CD4-positive, alpha-beta T cell treated with Interleukin-4 for 1 hour (primary cell): ENCODE measurements at places on chromosomes 4 and X.

- no peak for DNase-seq
Observed at GRCh38 chr4:10454726-10455125, 2.5 kb downstream of the ZNF518B start.

GRCh38 chrX:67587946-67588624, 44.3 kb downstream of the AR start:
- DNase-seq, result no peak

DNA sequence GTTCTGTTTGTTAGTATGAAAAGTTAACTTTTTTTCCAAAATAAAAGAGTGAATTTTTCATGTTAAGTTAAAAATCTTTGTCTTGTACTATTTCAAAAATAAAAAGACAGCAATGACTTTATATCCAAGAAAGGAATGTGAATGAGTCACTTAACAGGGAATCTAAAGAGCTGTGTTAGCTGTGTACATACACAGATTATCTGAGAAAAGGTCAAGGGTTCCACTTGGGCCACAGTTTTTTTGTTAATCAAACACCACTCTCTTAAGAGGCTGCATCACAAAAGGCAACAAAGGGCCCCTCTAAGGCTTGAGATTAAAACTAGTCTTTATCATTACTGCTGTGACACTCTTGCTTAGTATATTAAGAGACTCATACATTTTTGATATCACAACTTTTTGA, 82.1 kb downstream of the FIP1L1 start:
- DNase-seq, result no peak

- no peak for DNase-seq
Observed at GRCh38 chr4:89773805-89774204, 63.2 kb downstream of the SNCA start.

DNA sequence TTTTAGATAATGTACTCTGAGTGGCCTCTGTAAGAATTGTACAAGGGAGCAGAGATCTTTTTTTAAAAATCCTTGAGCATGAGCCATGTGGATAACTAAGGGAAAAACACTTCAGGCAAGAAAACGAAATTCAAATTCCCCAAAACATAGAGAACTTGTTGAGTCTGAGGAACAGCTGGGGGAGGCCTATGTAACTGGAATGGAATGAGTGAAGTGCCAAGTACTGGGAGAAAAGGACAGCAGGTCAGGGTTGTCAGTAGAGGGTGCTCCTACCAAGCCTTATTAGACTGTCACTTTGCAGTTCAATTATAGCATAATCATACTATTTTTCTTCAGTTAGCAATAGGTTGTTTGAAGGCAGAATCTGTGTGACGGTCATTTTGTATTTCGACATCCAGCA, 135.1 kb downstream of the ARHGAP6 start:
- DNase-seq, result no peak

DNA sequence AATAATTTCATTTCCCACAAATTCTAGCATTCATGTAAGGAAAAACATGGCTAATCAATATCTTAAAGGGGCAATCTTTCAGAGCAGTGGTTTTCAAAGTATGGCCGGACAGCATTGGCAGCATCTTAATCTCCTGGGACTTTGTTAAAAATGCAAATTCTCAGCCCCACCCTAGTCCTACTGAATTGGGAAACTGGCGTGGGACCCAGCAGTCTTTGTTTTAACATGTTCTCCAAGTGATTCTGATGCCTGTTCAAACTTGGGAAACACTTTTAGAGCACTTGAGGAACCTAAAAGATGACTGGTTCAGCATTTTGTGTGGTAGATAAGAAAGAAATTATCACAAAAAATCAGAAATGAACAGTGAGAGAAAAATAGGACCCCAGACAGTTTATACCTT, 65.7 kb downstream of the ZFX start:
- no peak for DNase-seq

DNA sequence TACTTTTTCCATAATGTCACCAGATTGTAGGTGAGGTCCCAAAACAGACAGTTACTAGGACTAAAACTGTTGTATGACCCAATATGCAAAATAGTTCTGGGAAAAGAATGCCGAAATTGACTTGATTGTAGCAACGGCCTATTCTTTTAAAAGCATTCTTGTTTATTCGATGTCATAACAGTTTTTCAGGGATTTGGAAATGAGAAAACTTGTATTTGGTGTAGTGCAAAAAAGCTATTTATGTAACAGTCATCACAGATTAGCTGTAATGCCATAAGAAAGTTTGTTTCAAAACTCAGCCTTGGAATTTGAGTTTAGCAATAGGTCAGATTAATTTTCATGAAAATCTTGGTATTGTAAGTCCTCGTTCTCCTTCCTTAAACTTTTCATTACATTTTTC, 69.2 kb upstream of the DIAPH2 start:
- no peak for DNase-seq

DNA sequence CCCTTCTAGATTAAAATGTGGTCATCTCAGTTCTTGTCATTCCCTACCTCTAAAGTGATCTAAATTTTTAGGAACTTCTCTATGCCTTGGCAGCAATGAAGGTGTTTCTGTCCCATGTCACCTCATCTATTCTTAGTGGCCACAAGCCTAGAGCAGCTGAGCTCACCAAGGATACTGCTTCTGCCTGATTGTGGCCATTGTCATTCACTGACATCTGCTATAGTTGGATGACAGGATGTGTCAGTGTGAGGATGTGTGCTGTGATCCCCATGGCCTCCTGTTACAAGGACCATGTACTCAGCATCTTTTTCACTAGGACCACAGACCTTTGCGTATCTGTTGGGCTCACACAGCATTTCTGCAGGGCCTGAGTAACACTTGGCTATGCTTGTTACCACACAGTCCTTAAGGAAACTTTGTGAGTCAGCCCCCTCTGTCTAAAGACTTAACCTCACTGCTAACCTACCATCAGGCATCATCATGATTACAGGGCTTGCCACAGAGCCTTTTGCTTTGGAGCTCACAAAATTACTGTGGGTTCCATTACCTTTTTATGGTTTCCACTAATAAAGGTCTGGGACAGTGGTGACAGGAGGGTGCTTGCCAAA, 421.0 kb downstream of the ADAM29 start:
- DNase-seq, result no peak

DNA sequence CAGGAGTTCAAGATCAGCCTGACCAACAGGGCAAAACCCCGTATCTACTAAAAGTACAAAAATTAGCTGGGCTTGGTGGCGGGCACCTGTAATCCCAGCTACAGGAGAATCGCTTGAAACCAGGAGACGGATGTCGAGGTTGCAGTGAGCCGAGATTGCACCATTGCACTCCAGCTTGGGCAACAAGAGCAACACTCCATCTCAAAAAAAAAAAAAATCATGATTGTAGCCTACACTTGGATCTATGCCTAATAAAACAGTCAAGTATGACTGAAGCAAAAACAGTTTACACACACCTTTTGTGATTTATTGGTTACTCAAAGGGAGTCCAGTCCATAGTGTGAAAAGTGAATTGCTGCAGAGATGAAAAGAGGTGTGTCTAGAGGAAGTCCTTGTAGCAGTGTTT, 34.7 kb upstream of the TASL start:
- no peak for DNase-seq

DNA sequence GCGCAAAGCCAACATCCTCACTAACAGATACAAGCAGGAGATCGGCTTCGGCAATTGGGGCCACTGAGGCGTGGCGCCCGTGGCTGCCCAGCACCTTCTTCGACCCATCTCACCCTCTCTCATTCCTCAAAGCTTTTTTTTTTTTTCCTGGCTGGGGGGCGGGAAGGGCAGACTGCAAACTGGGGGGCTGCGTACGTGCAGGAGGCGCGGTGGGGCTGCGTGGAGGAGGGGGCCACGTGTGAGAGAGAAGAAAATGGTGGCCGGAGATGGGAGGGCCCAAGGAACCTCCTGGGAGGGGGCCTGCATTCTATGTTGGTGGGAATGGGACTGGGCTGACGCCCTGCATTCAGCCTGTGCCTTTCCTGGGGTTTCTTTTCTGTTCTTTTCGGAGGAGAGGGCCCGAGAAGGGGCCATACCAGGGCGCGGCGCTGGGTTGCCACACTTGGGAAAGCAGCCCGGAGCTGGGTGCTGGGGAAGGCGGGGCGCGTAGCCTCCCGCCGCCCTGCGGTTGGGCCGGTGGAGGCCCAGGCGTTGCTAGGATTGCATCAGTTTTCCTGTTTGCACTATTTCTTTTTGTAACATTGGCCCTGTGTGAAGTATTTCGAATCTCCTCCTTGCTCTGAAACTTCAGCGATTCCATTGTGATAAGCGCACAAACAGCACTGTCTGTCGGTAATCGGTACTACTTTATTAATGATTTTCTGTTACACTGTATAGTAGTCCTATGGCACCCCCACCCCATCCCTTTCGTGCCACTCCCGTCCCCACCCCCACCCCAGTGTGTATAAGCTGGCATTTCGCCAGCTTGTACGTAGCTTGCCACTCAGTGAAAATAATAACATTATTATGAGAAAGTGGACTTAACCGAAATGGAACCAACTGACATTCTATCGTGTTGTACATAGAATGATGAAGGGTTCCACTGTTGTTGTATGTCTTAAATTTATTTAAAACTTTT, 4.5 kb downstream of the MID1IP1 start:
- peak; percentile 80 for DNase-seq

DNA sequence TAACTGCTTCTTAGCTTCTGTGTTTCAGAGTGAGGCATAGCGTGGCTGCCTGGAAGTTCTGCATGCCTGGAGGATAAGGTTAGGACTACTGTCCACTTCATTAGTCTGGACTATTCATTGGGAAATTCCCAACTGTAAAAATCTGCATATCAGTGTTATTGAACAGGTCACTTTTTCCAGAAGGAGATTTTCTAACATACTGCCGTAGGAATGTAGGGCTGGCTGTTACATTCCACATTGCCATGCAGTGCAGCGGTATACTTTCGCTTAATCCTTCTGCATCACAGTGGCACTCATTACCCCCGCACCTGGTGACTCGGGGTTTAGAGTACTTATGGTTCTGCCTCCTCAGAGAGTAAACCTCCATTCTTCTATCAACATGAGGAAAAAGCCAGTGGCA, 104.6 kb downstream of the NPFFR2 start:
- no peak for DNase-seq

- no peak for DNase-seq
Observed at GRCh38 chrX:101195442-101196173, 24.0 kb upstream of the DRP2 start.

GRCh38 chr4:7777871-7778509, 161.7 kb downstream of the AFAP1 start:
- DNase-seq, result no peak

DNA sequence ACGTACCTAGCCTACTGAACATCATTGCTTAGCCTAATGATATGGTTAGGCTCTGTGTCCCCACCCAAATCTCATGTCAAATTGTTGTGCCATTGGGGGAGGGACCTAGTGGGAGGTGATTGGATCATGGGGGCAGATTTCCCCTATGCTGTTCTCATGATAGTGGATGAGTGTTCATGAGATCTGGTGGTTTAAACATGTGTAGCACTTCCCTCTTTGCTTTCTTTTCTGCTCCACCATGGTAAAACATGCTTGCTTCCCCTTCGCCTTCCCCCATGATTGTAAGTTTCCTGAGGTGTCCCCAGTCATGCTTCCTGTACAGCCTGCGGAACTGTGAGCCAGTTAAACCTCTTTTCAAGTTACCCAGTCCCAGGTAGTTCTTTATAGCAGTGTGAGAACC, 102.6 kb downstream of the RAPGEF2 start:
- DNase-seq, result no peak

- DNase-seq, result no peak
Observed at GRCh38 chr4:10023050-10023419, 1.7 kb upstream of the SLC2A9 start.

DNA sequence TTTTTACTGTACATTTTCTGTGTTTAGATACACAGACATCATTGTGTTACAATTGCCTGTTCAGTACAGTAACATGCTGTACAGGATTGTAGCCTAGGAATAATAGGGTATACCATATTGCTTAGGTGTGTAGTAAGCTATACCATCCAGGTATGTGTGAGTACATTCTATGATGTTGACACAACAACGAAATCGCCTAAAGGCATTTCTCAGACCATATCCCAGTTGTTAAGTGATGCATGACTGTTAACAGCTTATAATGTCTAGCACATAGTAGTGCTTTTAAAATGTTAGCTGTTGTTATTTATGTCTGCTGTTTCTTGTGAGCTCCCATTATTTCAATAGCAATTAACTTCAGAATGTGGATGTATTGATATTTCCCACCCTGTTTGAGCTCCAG, 4.5 kb downstream of the PRRG1 start:
- DNase-seq, result no peak

DNA sequence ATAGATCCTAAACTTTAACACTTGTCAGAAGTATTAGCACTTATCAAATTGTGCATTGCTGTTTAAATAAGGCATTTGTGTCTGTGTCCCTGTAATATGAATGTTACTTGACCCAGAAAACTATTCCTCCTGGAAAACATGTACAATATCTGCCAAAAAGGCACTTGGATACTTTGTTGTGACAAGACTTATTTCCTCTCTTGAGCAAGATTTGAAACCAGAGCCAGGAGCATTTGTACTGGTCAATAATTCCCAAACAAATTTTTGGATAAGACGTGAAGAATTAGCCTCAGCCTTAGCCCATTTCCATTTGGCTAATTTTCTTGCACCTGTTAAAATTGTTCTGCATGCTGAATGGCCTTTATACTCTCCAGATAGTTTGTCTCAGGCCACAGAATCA, 176.3 kb upstream of the GK2 start:
- no peak for DNase-seq

DNA sequence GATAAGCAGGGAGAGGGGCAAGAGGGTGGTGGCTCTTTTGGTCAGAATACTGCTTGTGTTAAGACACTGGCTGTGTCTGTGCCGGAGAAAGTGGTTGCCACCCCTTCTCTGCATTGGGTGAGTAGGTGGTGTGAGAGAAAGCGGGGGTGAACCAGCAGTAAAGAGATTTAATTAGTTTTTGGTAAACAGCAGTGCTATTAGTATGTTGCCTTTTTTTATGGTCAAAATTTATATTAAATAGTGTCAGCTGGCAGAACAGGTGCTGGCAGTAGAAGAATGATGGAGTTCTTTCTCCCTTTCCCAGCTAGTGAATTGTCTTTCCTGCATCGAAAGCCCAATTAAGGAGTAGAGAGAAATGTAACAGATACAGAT, 181.6 kb downstream of the LARP7 start:
- no peak for DNase-seq

DNA sequence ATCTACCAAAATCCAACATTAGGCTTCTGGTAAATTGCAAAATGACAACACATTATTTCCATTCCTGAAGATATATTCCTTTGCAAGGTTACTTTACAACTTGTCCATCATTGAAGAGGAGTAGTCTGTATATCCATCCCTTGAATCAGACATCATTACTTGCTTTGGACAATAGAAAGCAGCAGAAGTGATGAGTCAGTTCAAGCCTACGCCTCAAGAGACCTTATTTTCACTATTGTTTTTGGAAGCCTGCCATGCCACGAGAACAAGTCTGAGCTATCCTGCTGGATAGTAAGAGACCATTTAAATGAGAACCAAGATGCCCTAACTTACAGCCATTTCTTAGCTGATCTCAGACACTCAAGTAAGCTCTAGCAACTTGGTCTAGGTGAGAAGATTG, 246.0 kb upstream of the HHIP start:
- DNase-seq, result no peak
